ENCODE measurements at places on chromosomes 16 and 17.

DNA sequence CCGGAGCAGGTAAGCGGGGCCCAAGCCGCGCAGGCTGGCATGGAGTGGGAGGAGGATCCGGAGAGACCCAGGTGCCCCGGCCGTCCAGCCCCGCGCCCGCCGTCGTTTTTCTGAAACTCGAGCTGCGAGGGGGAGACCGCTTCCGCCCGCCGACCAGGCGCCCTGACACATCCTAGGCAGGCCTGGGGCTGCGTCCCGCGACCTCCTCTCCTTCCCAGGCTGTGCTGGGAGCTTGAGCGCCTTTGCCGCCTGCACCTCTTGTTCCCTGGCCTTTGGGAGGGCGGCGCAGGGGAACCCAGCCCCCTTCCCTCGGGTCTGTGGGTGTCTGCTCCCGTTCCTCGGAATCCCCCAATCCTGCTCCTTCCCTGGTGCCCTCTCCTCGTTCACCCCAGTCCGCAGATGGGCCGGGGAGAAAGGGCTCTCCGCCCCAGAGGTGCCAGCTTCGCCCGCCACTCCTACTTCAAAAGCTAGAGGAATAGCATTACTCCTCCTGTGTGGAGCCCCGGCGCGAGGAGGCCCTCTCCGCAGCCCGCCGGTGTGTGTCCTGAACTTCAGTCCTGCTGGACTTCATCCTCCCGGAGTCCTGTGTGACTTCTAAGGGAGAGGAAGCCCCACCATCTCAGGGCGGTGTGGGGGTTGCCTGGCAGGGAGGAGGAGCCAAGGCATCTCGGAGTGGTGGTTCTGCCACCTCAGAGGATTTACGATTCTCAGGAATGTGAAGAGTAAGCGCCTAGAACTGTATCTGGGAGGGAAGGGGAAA lies 1.0 kb downstream of the NHERF1 start:
- DNase-seq, result no peak

- DNase-seq, result no peak
Measured at GRCh38 chr16:49602201-49602975, 228.8 kb downstream of the C16orf78 start.

GRCh38 chr17:74711058-74711824 lies 1.5 kb downstream of the CD300LF start:
- no peak for DNase-seq

DNA sequence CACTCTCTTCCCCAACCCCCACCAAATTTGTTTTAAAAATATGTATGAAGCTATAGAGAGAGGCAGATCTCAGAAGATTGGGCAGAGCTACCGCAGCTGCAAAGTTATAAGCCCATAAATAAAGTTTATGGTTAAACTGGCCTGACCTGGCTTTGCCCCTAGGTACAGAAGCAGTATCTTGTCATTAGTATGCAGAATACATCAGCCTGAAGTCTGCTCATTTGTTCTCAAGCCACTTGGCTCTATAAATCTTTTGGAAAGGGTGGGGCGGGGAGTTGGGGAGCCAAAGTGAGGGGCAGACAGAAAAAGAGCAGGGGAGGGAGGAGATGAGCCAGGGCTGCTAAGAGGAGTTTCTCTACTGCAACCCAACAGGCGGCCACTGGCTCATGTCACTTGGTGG lies 113.2 kb downstream of the SOX9 start:
- no peak for DNase-seq

GRCh38 chr16:57804111-57804837 lies 2.0 kb upstream of the KIFC3 start:
- DNase-seq, result no peak

GRCh38 chr16:75025761-75026160 lies 26.9 kb downstream of the ZNRF1 start:
- no peak for DNase-seq

DNA sequence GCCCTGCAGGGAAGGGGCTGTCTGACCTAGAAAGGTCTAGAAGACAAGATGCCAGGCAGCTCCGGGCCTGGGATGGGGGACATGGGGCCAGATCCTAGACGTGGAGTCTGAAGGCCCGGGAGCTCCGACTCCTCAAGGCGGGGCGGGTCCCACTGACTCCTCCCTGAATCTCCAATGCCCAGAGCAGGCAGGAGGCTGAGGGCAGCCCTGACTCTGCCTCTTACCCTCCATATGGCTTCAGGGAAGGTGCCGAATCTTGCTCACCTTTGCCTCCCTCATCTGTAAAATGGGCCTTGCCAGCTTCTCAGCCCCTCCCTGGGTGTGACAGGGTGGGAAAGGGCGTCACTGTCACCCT lies 14.8 kb downstream of the VASN start:
- no peak for DNase-seq

DNA sequence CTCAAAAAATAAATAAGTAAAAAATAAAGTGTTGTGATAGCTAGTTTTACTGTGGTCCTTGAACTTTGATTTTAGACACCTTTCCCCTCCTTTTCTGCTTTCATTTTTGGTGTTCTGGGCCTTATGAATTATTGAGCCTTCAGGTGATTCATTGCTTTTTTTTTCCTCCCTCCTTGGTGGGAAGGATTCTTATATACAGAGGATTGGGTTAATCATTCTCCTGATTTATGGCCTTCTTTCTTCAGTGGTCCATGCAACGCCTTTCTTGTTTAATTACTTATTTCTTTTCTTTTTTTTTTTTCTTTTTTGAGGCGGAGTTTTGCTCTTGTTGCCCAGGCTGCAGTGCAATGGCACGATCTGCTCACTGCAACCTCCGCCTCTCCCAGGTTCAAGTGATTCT lies 8.0 kb upstream of the MYL4 start:
- no peak for DNase-seq

- no peak for DNase-seq
Measured at GRCh38 chr17:57415751-57416207, 159.5 kb downstream of the MSI2 start.

DNA sequence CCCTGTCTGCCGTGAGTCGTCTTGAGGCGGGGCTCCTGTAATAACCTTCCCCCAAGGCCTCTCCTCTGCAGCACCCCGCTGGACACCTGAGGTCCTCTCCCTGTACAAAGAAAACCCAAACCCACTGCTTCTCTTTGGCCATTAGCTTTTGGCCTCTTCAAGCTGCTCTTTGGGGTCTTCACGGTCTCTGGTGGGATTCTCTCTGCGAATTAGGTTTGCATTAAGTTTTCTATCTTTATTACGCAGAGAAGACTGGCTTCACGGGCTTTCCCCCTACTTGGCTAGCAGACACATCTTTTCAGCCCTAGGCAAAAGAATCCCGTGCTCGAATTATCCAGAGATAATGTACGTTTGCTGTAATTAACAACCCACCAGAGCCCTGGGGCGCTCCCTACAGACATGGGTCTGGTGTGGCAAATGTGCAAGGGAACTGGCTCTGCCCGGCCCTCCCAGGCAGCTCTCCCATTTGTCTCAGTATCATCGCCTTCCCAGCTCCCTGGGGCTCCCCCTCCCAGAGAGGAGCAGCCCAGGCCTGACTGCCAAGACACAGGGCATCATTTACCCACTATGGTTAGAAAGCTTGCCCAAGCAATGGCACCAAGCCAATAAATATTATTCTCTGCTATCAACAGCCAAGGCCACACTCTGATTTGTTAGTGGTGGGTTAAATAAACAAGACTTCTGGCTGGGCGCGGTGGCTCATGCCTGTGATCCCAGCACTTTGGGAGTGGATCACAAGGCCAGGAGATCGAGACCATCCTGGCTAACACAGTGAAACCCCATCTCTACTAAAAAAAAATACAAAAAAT lies 24.7 kb upstream of the KLHDC4 start:
- DNase-seq, result no peak

DNA sequence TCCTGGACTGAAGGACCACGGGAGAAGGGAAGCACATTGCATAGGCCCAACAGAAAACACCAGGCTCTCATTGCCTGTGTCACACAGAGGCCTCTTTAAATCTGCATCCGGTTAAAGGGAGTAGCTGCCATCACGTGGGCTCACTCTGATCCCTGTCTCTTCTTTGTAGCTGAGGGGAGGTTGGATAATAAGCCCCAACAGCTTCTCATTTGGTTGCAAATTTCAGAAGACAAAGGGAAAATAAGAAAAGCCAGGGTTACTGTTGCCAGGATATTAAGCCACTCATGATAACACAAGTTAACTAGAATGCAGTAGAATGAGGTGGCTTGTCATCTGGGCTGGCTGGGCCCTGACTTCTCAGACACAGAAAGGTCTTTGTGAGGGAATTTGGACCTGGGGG lies 325.1 kb upstream of the ERCC4 start:
- DNase-seq, result no peak

DNA sequence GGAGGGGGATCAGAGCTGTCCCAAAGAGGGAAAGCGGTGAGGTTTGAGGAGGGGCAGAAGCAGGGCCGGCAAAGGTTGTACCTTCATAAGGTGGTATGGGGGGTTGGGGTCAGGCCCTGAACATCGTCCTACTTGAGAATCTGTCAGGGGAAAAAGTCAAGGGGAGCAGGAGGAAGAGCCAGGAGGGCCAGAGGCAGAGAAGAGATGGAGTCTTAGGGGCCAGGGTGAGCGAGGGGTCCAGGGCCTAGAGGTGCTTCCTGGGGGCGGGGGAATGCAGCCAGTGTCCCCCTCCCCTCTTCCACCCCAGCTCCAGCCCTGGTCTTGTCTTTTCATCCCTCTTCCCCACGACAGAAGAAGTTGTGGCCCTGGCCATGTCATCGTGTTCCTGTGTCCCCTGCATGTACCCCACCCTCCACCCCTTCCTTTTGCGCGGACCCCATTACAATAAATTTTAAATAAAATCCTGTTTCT lies 1.3 kb upstream of the PRRT2 start:
- no peak for DNase-seq

DNA sequence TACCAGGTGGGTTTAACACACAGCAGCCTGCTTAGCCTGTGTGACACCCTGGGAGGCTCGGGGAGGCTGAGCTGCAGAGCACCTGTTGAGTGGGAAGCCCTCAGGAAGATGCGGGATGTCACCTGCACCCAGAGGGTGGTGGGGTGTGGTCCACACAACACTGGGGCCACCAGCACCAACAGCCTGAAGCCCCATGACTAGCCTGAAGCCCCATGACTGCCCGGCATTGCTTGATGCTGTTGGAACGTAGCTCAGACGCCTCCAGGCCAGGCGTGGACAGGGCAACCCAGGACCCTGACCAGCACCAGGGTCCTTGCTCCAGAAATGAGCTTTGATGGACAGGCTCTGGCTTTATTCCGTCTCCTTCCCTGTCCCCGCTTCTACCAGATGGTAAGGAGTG lies 76.3 kb upstream of the ZNF469 start:
- DNase-seq, result no peak

DNA sequence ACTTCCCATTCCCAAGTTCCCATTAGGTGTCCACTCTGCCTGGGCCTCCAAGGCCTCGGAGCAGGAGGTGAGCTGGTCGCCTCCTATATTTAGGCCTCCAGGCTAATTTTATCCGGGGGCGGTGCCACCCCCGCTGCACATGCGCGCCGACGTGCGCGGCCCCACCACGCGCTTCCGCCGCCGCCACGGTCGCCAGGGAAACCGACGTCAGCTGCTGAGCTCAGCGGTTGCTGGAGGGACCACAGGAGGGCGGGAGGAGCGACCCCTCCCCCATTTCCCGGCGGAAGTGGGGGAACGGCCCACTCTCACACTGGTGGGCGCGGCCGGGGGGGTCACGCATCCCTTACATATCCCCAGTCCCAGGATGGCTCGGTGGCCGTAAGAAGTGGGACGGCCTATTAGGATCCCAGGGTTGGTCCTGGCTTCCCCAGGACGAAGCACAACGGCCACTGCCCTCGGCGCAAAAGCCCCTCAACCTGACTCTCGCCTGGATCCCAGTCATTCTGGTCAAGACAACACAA lies 1.0 kb downstream of the PER1 start:
- peak; percentile 97 for DNase-seq

- DNase-seq, result no peak
Measured at GRCh38 chr16:17252701-17253100, 218.1 kb downstream of the XYLT1 start.

DNA sequence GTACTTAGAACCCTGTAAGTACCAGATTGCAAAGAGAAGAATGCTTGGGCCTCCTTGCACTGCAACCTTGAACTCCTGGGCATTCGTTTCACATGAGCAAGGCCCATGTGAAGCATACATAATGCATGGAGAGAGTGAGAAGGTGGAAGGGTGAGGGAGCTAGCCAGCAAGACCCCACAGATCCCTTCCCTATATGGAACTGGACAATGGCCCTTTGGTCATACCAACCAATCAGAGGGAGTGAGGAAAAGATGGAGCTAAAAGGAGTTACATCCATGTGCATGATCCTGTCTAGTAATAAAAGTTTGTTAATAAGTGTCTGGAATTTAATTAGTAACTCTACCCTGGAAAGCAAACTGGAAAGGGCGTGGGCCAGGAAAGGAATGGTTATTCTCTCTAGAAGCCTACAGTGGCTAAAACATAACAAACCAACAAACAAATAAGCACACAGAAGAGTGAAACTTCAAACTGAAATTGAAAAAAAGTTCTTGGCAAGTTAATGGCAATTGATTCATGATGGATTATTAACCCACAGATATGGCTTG lies 29.6 kb downstream of the DNAH3 start:
- DNase-seq, result no peak

DNA sequence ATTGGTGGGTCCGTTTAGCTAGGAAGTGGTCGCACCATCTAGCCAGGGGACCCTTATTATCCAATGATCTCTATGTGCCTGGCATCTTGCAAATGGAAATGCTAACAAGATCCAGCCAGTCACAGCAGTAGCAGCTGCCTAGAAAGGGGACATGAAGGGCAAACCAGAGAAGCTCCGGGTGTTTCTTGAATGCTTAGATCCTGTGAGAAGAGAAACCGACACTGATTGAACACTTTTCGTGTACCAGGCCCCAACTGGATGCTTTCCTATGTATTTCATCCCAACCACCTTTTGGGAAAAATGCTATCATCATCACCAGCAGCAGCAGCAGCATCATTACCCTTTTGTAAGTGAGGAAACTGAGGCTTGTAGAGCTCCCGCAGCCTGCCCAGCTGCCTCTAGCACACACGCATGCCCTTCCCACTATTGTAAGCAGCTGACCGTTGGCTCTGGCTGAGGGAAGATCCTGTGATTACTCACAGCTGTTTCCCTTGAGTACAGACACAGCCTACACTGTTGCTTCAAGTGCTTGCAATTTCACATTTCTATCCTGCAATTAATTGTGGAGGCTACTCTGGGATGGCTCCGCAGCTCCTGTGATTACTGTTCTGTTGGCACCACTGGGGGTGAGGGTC lies 180.7 kb upstream of the CACNG5 start:
- DNase-seq, result no peak

DNA sequence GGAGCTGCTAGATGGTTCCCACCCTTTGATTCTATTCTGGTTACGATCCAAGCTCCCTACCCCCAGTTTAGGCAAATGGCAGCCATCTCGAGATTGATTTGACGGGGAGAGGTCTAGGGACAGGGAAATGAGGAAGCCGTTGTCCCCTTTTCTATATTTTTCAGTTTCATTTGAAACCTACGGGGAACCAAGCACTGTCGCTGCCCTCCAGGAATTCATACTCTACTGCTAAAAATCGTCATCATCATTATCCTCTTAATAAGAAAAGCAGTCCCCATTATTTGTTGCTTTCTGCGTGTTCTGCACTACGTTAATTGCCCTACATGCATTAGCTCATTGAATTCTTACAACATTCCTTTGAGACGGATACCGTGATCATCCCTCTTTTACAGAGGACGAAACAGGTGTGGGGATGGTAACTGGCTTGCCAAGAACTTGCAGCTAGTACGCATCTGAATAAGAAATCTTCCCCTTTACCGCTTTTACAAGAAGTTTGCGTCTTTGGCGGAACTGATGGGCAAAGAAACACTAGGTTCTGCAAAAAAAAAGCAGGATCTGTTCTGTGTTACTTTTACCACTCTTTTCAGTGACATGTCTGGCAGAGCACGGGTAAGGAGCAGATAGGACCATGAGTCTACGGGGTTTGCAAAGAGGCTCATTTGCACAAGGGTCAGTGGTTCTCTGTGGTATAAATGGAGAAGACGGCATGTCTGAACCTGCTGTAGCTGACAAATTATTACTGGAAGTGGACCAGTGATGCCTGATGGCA lies 1.1 kb downstream of the CCP110 start:
- DNase-seq, result no peak

Data from sciatic nerve (tissue), 2 donors.